ENCODE measurements at places on chromosomes 3 and 15. TPM values are rescaled to one million over a fixed set of nuclear protein-coding genes. Genes with fewer than 3 reads are reported as not detected.

Gene SLC15A2
- polyA plus RNA-seq: 61.8 TPM

Gene PPM1M
- 15.9 TPM for polyA plus RNA-seq

Gene SPESP1
- 3.1 TPM for polyA plus RNA-seq

Gene GABRR3
- not detected for polyA plus RNA-seq

Gene TICRR
- polyA plus RNA-seq: 3.8 TPM

Gene CHRM5
- polyA plus RNA-seq: 0.08 TPM

Gene PLSCR5
- not detected for polyA plus RNA-seq

Gene PPP1R14D
- polyA plus RNA-seq: not detected

Gene FAM219B
- polyA plus RNA-seq: 49.7 TPM

Gene MNS1
- 5.1 TPM for polyA plus RNA-seq

DNA sequence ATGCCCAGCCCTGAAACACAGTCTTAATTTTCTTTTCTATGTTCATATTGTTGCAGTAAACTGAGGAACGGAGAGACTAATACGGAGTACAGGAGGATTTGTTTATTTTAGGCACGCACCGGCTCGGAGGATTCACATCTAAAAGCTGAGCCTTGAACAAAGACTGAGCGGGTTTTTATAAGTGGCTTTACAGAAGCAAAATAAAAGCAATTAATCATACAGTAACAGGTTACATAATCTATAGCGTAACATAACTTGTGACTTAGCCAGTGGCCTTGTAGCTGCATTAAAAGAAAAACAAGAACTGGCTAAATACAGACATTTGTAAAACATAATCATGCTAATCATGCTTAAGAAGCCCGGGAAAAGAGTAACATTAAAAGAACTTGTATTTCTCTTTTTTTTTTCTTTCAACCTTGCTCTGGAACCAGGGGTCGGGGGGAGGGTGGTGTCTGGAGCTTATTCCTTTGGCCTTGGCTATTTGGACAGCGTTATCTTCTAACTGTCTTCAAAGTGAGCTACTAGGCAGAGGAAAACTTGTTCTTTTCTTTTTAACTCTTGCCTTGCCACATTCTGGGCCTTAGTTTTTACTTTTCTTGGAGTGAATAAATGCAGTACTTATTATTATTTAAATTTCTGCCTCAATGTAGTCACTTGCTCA is 17.5 kb downstream of the NUSAP1 start:
- DNase-seq: no peak

DNA sequence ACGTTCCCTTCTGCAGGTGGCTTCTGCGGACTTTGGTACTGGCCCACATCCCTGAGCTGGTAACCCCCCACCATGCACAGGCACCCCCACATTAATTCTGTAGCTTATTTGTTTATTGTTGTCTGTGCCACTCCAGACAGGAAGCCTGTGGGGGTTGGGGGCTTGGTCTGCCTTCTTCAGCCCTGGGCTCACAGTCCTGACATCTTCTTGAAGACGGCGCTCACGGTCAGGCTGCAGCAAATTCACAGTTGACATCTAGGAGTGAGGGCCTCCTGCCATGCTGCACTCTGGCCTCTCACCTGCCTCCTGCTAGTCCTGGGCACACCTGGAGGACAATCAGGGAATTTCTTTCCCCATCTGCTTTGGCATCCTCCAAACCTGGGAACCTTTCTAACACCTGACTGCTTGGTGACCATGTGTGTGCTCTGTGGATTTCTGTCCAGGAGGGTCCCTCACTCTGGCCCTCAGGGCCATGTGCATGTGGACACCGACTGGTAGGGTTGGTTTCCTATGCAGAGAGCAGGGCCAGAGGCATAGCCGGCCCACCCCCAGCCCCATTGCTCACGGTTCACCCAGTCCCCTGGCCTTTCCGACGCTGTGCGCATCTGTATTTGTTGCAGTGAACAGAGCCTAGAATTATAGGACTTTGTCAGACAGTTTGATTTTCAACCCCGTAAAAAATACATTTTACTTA is 68.8 kb downstream of the APBA2 start:
- no peak for DNase-seq

GRCh38 chr3:159234306-159234705 is 432.5 kb downstream of the MFSD1 start:
- DNase-seq: no peak

DNA sequence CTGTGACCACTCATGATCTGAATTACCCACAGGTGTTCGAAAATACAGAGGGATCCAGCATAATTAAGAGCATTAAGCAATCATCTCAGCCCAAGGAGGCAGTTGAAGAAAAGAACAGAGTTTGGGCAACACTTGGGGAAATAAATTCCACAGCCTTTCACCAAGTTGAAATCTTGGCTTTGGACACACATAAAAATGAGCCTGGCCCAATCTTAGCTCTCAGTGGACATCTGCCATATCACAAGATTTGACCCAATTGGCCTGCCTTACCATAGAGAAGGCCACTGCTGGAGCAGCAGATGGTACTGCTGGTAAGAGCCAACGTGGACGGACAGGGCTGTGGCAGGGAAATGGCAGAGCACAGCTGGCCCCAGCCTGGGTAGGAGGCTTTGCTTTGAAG is 13.0 kb downstream of the FOXP1 start:
- DNase-seq: no peak

DNA sequence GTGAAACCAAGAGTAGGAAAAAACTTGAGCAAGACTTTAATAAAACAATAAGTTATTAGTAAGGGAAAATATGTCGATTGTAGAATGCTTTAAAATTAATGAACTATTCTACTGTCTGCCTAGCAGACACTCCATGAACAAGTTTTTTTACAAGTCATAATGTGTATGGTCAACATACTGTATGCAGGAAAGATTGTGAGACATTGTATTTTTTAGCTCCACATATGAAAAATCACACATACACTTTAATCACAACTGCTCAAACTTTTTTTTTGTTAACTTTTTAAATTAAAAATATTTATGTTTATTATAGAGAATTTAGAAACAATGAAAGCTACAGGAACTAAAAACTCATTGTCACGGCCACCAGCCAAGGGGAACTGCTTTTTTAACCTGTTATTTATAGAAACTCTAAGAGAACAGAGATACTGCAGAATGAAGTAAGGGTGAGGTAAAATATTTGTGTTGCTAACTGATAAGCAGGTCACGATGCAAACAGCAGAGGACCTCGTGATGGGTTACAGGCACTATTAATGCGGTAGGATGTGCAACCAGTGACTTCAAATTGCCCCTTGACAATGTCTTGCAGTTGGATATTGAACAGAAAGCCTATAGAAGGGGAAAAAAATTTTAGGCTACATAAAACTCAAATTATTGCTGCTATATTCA is 53.0 kb downstream of the THSD4 start:
- DNase-seq: no peak

GRCh38 chr15:99424978-99425656 is 140.7 kb upstream of the MEF2A start:
- no peak for DNase-seq

- no peak for DNase-seq
Observed at GRCh38 chr3:64621726-64622395, 65.9 kb downstream of the ADAMTS9 start.

DNA sequence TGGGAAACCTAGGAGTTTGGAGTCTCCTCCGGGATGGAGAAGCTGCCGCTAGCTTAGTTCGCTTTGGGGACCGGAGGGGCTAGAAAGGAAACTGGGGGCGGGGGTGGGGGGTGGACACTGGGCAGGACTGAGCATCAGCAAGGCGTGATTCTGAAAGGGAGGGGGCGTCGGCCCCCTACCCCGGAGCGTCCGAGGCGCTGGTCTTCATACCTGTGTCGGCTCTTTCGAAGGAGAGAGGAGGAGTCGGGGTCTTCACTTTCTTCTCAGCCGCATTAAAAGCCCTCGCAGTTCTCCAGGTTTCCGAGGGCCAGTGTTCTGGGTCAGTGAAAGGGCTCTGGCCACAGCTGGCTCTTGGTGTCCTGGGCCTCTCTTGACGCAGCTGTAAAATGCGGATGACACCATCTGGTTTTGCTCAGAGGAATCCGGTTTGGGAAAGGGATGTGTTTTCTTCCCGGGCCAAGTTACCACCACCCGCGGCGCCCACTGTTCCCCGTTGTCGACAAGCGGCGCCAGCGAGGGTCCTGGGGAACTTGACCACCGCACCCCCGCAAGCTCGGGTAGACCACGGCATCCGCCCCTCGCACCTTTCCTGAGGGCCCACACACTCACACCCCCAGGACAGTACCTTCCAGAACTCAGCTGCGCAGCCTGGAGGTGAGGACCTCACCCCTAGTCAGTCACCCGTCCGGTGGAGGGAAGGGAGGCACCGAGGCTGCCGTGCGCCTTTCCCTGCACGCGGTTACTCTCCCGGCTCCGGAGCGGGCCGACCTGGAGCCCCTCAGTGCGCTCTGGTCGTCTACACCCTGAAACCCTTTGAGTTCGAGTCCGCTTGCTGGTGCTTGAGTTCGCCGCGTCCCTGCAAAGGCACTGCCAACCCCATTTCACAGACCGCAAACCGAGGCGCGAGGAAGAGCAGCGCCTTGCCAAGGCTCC is 660 bp downstream of the CCK start:
- peak; percentile 40 for DNase-seq

DNA sequence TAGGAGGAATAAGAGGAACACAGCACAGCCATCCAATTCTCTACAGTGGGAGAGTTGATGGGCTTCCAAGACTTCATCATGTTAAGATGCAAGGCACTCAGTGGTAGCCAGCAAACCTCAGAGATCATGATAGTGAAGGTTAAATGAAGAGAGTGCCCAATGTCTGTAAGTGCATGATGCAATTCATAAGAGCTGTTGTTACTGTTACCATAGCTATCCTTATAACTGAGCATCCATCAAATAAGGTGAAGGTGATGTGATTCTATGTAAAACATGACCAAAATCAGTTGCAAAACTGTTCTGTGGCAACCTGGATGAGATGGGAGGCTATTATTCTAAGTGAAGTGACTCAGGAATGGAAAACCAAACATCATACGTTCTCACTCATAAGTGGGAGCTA is 289.7 kb downstream of the MAGI1 start:
- DNase-seq: no peak

GRCh38 chr15:68602459-68603215 is 23.8 kb downstream of the CORO2B start:
- DNase-seq: no peak

- DNase-seq: no peak
Observed at GRCh38 chr3:18888370-18888769, 259.9 kb upstream of the KCNH8 start.

- no peak for DNase-seq
Observed at GRCh38 chr3:260898-261297, 64.3 kb downstream of the CHL1 start.

- DNase-seq: peak; percentile 29
Observed at GRCh38 chr3:165195640-165196576, at the start of gene SLITRK3. Gene SLITRK3 (minus strand): TSS chr3:165196384. CDS start chr3:165190830, 5,554 bp downstream.

GRCh38 chr3:113275929-113276750 is 64.8 kb downstream of the BOC start:
- no peak for DNase-seq

DNA sequence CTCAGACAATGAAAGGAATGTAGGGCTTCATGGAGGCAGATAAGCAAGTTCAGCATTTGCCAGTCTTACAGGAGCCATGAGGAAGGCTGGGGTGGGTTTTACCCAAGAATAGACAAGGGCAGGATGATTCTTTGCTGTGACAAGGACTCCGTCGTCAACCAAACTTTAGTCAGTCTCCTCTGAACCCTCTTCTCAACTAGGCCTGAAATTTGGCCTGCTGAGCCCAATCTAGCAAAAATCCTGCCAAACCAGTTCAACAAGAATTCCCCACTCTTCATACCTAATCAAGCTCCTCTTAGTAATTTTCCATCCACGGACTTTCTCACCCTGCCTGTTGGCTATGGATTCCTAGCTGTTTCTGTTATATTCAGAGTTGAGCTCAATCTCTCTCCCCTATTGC is 280.5 kb downstream of the TBL1XR1 start:
- no peak for DNase-seq

- no peak for DNase-seq
Observed at GRCh38 chr3:178966299-178967176, 105.1 kb downstream of the ZMAT3 start.

DNA sequence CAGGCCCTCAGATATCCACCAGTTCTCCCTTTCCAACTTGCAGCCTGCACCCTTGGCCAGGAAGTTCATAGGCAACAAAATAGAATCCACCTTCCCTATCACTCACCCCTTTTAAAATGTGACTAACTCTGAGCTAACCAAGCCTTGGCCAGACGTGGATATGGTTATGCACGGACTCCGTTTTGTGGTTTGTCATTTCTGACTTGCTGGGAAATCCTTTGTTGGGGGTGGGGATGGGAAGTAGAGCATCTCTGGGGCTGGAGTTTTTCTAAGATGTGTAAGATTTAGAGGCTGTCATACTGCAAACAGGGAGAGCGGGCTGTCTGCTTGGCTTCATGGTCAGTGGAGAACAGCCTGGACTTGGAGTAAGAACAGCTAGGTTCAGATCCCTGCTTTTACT is 62.6 kb downstream of the SMAD3 start:
- DNase-seq: no peak

DNA sequence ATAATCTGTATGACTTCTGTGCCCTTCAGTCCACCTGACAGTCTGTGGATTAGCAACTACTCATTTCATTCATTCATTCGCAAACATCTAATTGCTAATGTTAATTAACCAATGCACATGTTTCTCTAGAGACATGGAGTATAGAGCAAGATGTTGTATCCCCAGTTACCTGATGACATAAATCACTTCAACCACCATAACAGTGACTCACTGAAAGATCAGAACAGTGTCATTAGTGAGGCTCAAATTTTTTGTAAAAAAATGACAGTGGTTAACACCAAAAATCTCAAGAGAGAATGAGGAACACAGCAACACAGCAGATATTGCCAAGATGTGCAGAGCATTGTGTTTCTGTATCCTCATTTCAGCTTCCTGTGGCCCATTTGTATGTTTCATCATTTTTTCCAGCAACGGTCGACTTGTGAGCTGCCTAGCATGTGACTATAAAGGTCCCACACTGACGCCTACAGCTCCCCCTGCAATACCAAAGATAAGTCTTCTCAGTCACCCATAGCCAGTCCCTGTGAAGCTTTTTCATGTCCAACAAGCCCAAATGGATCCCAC is 3.7 kb upstream of the PLD1 start:
- peak; percentile 39 for DNase-seq

GRCh38 chr3:127815001-127815400 is 7.3 kb downstream of the MGLL start:
- DNase-seq: no peak

GRCh38 chr3:66361356-66361755 is 139.5 kb downstream of the LRIG1 start:
- no peak for DNase-seq

DNA sequence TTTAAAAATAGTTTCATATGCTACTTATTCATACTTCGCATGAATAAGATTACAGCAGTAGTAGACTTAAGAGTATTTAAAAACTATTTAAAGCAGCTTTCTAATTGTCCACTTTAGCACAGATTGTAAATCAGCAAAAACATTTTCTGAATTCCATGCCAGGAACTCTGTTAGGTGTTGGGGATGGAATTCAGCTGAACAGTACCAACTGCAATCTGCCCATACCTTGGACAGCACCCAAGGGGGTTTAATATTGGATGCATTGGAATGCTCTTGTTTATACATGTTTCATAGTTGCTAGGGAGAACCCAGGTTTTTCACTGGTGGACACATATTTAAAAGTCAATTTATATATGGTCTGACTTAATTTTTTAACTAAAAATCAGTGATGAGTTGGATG is 74.8 kb downstream of the PPM1L start:
- no peak for DNase-seq

All from hindlimb muscle (tissue), 1 donor.